ENCODE measurements at places on chromosomes 1 and 21.

DNA sequence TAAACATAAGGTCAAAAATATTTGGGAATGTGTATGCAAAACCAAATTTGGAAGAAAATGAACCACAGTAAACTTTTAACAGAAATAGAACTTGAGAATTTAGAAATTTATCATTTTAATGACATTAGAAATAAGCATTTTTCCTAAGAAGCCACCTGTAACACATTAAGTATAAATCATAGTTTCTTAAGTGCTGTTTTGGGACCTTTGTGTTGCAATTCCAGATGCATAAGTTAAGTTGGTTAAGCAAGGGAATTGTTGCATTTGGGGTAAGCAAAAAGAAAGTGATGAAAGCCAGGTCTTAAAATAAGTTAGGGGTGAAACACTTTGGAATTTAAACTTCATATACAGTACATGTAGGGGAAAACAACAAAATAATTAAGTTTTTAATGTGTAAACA lies 49.8 kb downstream of the CDKN2C start:
- no peak for DNase-seq

GRCh38 chr1:198187973-198188588 lies 31.3 kb downstream of the NEK7 start:
- no peak for DNase-seq

- no peak for DNase-seq
Measured at GRCh38 chr1:228542981-228543380, 55.8 kb downstream of the RNF187 start.

DNA sequence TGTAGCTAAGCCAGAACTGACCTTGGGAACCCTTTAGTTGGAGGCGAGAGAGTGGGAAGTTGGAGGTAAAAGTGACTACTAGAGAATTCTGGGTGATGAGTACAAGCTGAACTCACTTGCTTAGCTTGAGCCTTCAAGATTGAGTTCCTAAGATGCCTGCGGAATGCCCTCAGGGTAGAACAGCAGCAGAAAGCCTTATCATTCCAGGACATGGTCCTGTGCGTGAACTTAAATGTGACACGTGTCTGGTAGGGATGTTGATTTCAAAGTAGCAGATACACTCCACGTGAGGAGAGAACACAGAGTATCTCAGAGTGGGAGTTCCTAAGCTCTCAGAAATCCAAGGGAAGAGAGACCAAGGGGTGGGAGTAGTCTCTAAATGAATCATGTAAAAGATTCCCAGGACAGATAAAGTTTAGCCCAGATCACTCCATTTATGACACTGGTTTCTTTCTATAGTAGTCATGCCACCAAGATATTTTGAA lies 60.1 kb downstream of the KCNK1 start:
- DNase-seq, result no peak

- no peak for DNase-seq
Measured at GRCh38 chr21:42861311-42861847, 18.0 kb downstream of the WDR4 start.

DNA sequence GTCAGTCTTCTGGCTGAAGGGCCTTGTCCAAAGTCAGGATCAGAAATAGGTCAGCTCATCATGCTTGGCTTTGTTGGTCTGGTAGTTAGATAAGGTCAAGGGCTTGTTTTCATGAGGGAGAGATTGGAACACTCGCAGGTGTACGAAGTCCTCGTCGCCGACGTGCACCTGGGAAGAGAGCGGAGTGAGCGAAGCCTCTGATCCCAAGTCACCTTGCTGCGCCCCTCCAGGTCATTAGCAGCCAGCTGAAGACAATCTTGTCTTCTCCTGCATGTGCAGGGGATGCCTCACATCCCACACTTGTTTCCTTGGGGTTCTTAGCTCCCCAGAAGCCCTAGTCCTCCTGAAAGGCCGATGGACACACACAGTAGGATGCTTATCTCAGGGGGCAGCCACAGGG lies 1.9 kb downstream of the CSTB start:
- no peak for DNase-seq

GRCh38 chr1:3904006-3904842 lies 4.2 kb upstream of the C1orf174 start:
- no peak for DNase-seq

GRCh38 chr1:201880928-201881571 lies 7.6 kb upstream of the SHISA4 start:
- no peak for DNase-seq

DNA sequence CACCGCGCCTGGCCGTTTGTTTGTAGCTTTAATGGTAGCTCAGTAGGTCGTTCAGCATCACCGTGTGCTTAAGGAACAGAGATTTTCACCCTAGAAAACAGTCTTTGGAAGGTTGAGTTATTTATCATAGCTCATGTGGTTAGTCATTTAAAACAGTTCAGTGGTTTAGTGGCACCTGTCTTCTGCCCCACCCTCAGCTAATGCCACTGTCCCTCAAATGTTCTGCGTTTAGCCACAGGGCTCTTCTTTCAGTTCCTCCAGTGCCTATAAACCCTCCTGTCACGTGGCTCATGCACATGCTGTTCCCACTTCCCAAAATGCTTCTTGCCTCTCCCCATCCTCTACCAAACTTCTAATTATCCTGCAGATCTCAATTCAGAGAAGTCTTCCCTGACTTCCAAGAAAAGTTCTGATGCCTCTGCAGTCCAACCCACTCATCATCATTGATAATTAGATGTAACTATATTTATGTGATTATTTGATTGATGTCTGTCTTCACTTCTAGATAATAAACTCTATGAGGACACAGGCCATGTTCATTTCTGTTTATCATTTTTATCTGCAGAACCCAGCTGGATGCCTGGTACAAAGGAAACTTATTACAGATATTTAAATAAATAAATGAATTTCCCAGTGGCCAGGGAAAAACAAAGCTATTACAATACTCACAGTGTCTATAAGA lies 14.4 kb upstream of the DIPK1A start:
- no peak for DNase-seq

GRCh38 chr1:25615172-25615541 lies 1.4 kb upstream of the MAN1C1 start:
- no peak for DNase-seq

DNA sequence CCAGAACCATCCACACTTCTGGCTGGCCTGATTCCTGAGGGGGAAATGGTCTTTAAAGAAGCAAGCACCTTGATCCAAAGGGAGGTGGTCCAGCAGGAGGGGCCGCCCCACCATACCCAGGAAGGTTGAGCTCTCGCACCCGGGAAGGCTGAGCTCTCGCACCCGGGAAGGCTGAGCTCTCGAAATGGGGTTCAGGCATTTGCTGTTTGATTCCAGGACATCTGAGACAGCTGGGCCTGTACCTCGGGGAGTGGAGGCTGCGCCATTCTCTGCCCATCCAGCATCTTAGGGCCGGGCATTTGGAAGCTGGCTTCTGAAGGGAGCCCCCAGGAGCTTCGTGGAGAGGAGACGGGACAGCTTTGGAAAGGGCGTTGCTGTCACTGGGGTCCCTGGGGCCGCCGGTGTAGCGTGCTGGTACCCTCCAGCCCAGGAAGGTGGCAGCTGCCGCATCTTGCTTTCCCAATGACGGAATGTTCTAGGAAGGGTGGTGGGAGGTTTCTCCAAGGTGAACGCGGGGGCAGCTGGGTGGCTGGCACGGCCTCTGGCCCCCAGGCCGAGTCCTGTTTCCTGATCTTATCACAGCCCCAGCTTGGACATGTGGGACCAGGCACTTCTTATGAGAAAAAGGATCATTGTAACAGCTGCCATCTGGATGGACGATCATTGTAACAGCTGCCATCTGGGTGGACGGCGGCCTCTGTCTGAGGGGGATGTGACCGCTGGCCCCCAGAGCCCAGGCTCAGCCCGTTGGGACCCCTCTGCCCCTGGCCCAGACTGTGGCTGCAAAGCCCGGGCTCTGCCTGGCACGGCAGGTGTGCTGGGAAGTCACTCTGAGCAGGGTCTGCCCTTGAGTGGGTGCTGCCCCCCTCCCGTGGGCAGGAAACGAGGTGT lies 61.6 kb downstream of the COL18A1 start:
- DNase-seq, result no peak

DNA sequence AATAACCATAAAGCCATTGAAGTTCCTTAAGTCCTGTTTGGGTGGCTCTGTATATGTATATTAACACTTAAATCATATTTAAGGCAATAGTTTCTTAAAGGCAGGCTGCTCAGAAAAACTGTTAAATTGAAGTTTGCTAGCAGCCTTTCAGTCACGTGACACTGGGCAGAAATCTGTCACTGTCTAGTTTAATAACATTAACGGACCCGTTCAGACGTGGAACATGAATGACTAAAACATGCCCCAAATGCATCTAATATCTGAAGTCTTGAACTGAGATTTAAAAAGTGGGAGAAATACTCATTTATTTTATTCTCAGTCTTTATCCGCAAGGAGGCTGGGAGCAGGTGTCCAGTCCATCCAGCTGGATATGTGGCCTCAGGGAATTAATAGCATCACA lies 3.3 kb upstream of the SPATA1 start:
- DNase-seq, result no peak

DNA sequence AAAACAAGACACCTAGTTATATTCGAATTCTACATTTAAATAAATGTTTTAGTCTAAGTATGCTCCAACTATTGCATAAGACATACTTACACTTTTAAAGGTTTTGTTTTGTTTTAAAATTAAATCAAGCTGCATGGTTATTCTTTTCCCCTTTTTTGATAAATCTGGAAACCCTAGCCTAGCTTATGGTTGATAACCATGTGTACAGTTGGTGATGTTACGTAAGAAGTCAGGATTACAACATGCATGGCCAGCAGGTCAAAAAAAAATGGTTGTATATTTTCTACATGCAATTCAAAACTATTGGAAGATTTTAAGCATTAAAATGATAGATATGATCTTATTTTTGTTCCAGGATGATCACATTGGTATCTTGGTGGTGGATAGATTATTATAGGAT lies 1600.6 kb downstream of the PLA2G4A start:
- no peak for DNase-seq
